ENCODE measurements at places on chromosomes 7 and 10. TPM values are rescaled to one million over a fixed set of nuclear protein-coding genes. Genes with fewer than 3 reads are reported as not detected.

The TWNK gene
- total RNA-seq: 17.3 TPM

The CXCL12 gene
- total RNA-seq: 19.6 TPM

The ZNF727 gene
- 7.8 TPM for total RNA-seq

The OIT3 gene
- not detected for total RNA-seq

The ZNF37A gene
- 29.5 TPM for total RNA-seq

The BTAF1 gene
- total RNA-seq: 43.2 TPM

The CFTR gene
- total RNA-seq: 2.9 TPM

The MICU1 gene
- 42.0 TPM for total RNA-seq

The TRUB1 gene
- 24.7 TPM for total RNA-seq

DNA sequence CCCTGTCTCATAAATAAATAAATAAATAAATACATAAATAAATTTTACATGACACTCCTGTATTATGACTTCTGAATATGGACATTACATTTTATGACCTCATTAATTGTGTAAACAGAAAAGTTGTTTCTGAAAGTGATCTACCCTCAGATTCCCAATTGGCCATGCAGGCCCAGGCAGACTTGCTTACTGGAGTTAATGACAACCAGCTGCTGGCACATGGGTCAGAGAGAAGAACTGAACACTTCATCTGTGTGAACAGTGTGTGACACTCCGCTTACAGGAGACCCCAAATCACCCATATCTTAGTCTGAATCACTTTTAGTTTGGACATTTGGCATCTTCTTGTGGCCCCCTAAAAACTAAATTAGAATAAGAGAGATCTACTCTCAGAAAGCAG is 31.4 kb downstream of the PARP12 start:
- H3K27ac ChIP-seq: no peak overlapping the region
- no peak for DNase-seq
- H3K27me3 ChIP-seq: no peaks in the 10 kb centered on the region

DNA sequence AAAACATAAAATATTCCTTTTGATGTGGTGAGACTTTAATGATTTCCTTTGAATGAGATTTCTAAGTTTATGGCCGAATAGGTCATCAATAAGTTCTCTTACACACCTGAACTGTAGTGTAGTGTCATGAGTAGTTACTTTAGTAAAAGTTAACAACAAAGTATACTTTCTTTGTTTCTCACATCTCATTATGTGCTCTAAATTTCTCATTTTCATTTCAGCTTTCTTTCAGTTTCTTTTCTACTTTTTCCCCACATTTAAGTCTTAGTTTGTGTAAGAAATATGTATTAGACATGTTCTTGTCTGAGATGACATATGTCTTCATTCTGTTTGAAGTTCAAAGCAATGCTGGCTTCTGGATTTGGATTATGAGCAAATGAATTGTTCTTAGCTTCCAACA is 348.1 kb downstream of the ANKRD7 start:
- H3K4me1 ChIP-seq: no peaks in the 10 kb centered on the region
- no peak overlapping the region for H3K4me3 ChIP-seq
- H3K36me3 ChIP-seq: no peaks in the 10 kb centered on the region
- H3K27ac ChIP-seq: no peak overlapping the region
- DNase-seq: no peak

GRCh38 chr10:14294347-14295059 is 36.2 kb downstream of the FRMD4A start:
- no peaks in the 10 kb centered on the region for H3K36me3 ChIP-seq
- no peak overlapping the region for H3K4me3 ChIP-seq

DNA sequence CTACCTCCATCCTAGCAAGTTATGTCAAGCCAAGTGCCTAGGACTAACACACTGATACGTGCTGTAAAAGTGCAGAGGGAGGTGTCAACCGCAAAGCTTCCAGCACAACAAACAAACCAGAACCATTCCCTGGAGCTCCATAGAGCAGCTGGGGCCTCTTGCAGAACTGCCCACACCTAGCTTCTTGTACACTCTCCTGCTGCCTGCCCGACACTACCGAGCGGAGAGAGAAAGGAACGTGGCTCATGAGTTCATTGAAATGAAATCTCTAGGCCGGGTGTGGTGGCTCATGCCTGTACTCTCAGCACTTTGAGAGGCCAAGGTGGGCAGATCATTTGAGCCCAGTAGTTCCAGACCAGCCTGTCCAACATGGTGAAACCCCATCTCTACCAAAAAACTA is 73.5 kb downstream of the MKI67 start:
- no peaks in the 10 kb centered on the region for H3K36me3 ChIP-seq
- no peak overlapping the region for H3K4me3 ChIP-seq
- H3K27me3 ChIP-seq: no peaks in the 10 kb centered on the region
- no peak overlapping the region for H3K27ac ChIP-seq

DNA sequence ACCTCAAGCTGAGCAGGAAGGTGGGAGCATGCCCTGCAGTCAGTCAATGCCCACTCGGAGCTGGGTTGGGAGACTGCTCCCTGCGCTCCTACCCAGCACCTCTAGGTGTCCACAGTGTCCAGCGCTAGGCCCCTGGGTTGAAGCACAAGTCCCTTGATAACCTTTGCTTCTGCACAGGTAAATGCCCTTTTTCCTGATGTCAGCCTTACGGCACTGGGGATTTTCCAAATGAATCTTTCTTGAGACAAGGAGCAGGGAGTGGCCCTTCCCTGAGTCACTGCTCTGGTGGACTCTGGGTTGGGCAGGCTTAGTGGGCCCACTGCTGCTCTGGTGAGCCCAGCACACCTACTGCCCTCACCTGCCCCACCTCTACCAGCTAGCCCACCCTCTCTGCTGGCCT is 61.9 kb upstream of the OPN4 start:
- no peaks in the 10 kb centered on the region for H3K36me3 ChIP-seq
- H3K4me3 ChIP-seq: no peak overlapping the region
- no peaks in the 10 kb centered on the region for H3K4me1 ChIP-seq
- no peak for DNase-seq

GRCh38 chr7:73436031-73436929 is 2.7 kb downstream of the FZD9 start:
- H3K4me3 ChIP-seq: no peak overlapping the region
- DNase-seq: no peak
- H3K27ac ChIP-seq: no peak overlapping the region
- no peaks in the 10 kb centered on the region for H3K27me3 ChIP-seq

DNA sequence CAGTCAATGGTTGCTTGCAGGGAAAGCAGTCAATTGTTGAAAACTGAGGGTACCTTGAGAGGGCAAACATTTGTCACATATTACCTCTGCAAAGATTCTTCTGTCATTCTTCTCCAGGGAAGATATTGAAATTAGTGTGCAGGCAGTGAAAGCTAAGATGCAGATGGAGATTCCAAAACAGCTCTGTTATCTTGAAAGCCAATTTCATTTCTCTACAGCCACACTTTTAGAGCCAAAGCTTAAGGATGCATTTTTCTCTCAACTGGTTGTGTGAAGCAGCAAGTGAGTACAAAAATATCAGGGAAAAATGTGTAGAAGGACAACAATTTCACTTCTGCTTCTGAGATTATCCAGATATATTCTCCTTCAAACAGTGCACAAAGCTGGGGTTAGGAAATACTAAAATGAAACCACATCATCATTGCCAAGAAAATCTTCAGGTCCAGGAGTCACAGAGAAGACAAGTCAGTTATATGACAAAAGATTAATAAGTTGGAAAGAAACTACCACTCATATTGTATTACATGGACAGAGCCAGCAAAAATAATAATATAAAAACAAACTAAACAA is 16.3 kb downstream of the SGMS1 start:
- no peak overlapping the region for H3K4me3 ChIP-seq
- no peaks in the 10 kb centered on the region for H3K27me3 ChIP-seq
- no peaks in the 10 kb centered on the region for H3K36me3 ChIP-seq
- DNase-seq: no peak

DNA sequence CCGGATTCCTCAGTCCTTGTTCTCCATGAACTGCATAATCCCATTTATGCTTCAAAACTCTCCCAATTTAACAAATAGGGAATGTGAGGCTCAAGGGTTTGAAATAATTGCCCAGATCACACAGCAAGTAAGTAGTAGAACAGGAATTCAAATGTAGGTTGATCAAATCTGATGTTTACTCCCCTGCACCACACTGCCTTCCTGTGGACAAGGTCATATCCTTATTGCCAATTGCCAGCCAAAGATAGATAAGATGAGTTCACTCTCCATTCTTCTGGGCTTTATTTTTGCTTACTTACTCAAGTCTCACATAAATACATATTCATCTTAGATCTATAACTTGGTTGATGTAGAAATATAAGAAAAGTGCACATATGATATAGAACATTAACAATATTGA is 435.2 kb upstream of the ETV1 start:
- no peak overlapping the region for H3K27ac ChIP-seq
- no peaks in the 10 kb centered on the region for H3K36me3 ChIP-seq
- no peaks in the 10 kb centered on the region for H3K27me3 ChIP-seq
- no peaks in the 10 kb centered on the region for H3K4me1 ChIP-seq

GRCh38 chr7:101719123-101719470 is 90.0 kb upstream of the MYL10 start:
- H3K27ac ChIP-seq: no peak overlapping the region
- H3K4me1 ChIP-seq: no peaks in the 10 kb centered on the region
- H3K36me3 ChIP-seq: no peaks in the 10 kb centered on the region
- H3K27me3 ChIP-seq: no peaks in the 10 kb centered on the region
- DNase-seq: no peak
- no peak overlapping the region for H3K4me3 ChIP-seq

DNA sequence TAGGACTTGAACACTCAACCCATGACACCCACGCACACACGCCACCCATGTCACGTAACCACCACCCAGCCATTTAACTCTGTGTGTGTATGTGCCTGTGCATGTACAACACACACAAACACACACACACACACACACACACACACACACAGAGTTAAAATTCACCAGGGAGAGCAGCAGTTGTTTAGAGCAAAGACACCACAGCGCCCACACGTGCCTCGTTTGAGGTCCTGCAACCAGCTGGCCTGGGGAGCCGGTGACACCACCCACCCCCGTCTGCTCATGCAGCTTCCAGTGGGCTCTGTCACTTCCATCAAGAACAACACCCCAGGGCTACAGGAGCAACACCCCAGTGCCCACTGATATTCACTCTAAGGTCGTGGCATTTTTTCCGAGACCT is 97.4 kb downstream of the ELFN1 start:
- H3K27me3 ChIP-seq: no peaks in the 10 kb centered on the region
- H3K36me3 ChIP-seq: no peaks in the 10 kb centered on the region
- H3K4me1 ChIP-seq: no peaks in the 10 kb centered on the region
- H3K27ac ChIP-seq: no peak overlapping the region

GRCh38 chr10:74238516-74238915 is 87.5 kb downstream of the ADK start:
- DNase-seq: no peak
- H3K4me3 ChIP-seq: no peak overlapping the region
- no peaks in the 10 kb centered on the region for H3K27me3 ChIP-seq
- H3K36me3 ChIP-seq: no peaks in the 10 kb centered on the region

- DNase-seq: no peak
- no peak overlapping the region for H3K4me3 ChIP-seq
- no peaks in the 10 kb centered on the region for H3K4me1 ChIP-seq
- H3K27me3 ChIP-seq: no peaks in the 10 kb centered on the region
- H3K36me3 ChIP-seq: no peaks in the 10 kb centered on the region
These were observed 167.0 kb downstream of the SNX13 start for GRCh38 chr7:17773289-17773626.

GRCh38 chr7:16078076-16078952 is 343.0 kb downstream of the CRPPA start:
- DNase-seq: peak; percentile 45
- no peaks in the 10 kb centered on the region for H3K36me3 ChIP-seq
- no peak overlapping the region for H3K27ac ChIP-seq
- no peaks in the 10 kb centered on the region for H3K4me1 ChIP-seq
- no peak overlapping the region for H3K4me3 ChIP-seq

GRCh38 chr7:158309868-158310763 is 277.5 kb downstream of the PTPRN2 start:
- no peak overlapping the region for H3K27ac ChIP-seq
- H3K36me3 ChIP-seq: no peaks in the 10 kb centered on the region
- H3K4me3 ChIP-seq: no peak overlapping the region
- H3K27me3 ChIP-seq: no peaks in the 10 kb centered on the region
- no peak for DNase-seq

- no peaks in the 10 kb centered on the region for H3K4me1 ChIP-seq
- H3K27me3 ChIP-seq: no peaks in the 10 kb centered on the region
- H3K27ac ChIP-seq: no peak overlapping the region
- no peak for DNase-seq
- H3K36me3 ChIP-seq: no peaks in the 10 kb centered on the region
These were observed 243.6 kb downstream of the FOXP2 start for GRCh38 chr7:114658216-114658615.
